MG63 (cell line): ENCODE measurements at places on chromosomes 6 and 20. TPM values are rescaled to one million over a fixed set of nuclear protein-coding genes. Genes with fewer than 3 reads are reported as not detected.

OR10C1 gene
- not detected in 2 replicates for total RNA-seq

CD40 gene
- not detected in 2 replicates for total RNA-seq

MDFI gene
- total RNA-seq, result not detected in 2 replicates

RIPOR3 gene
- 0.07 TPM in 1 of 2 replicates, not detected in the other for total RNA-seq

NT5E gene
- total RNA-seq, result 40.8 and 60.9 TPM in 2 replicates

CALHM6 gene
- total RNA-seq, result 0.16 and 1.7 TPM in 2 replicates

LAMA2 gene
- 6.7 and 8.5 TPM in 2 replicates for total RNA-seq

TMEM14C gene
- 273 and 374 TPM in 2 replicates for total RNA-seq

DNA sequence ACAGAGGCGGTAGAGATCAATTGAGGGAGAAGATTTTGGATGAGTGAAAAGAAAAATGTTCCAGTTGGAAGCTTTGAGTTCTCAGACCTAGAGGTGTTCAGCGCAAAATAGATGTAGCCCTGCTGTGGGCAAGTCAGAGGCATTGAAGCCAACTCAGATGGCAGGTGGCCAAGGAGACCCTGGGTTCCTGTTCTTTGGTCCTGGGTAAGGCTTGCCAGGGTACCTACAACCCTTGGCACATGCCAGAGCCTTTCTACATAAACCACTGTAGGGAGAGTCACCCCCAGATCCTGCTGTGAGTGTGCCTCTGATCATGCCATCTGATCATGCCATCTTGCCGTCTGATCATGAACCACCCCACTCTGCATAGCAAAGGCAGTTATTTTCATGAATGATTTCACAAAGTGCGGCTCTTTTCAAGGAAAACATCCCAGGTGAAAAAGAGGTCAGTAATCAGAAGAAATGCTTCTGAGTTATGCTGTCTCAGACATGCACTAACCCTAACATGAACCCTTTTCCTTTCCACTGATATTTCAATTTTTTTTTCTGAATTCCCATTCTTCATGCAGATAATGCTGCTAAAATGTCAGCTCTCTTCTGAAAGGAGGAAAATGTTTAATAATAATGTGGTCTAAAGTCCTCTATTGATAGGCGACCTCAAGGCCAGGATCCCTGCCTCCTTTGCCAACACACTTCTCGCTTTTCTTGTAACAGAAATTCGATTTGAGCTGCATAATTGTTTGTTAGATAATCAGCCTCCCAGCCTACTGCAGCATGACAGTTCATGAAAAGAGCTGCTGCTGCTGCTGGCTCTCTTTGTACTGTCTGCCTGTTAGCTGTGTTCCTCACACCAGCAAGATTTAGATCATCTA lies 153.6 kb downstream of the MTHFD1L start:
- no peak for DNase-seq

DNA sequence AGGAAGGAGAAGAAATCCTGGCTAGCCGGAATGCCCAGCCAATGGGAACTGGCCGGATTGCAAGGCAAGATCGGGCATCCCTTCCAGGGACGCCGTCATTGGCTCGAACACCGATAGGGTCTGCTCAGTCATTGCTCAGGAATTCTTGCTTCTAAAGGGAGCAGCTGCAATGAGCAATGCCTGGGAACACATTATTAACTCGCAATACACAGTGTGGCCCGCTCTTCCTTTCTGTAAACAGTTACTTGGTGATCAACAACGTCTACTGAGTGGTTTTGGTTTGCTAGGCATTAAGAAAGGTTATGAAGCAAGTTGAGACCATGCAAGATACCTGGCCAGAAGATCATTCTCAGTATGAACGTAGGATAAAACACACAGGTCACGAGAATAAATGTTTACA lies 165.4 kb upstream of the CITED2 start:
- peak; percentile 91 for DNase-seq

DNA sequence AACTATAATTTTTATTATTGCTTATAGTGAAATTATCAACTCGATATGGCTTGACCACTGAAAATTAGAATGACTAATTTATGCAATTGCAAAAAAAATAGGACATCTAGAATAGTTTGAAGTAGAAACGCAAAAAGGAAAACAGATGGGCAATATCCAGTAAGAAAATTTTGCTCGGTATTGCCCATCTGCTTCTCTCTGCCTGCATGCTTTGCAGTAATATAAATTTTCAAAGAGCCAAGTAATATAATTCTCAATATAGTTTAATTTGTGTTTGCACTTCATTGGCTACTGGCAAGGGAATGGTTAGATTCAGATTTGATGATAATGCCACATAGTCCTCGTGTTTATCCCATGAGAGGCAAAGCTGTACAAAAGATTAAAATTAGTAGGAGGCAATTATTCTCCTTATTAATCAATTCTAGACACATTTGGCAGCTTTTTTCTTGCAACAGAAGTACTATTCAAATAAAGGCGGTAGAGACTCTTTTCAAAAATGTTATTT lies 27.3 kb upstream of the LAMA2 start:
- DNase-seq, result no peak

- no peak for DNase-seq
Measured at GRCh38 chr20:21133404-21133803, 7.5 kb downstream of the KIZ start.

DNA sequence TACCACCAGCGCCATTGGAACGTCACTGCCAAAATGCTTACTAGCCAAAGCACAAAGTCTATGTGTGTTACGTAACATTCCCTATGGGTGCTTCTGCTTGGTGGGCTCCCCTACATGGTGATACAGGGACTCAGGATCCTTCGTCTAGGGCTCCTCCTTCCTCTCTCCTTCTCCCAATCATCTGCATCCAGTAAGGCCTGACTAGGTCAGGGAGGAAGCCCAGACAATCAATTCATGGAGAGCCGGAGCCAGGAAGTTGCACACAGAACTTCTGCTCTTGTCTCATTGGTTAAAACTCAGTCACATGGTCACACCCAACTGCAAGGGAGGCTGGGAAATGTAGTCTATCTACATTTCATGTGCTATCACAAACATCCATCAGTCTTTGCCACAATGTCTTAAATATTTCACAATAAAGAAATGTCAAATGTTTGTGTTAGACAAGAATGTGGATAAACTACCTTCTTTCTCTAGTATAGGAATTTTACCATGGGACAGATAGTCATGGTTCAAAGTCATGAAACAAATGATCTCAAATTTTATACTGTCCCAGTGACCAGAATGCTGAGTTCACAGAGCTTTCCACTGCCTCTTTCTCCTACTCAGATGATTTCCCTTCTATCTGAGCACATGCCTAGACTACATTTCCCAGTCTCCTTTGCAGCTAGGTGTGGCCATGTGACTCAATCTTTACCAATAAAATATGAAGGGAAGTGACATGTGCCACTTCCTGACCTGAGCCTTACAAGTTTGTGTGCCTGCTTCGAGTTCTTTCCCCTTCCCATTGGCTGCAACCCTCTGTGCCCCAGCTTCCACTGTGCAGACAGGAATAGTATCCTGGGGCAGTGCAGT lies 9.3 kb upstream of the KCNK15 start:
- DNase-seq, result peak; percentile 48

GRCh38 chr6:99348288-99349170 lies 945 bp downstream of the FAXC start:
- DNase-seq, result no peak

DNA sequence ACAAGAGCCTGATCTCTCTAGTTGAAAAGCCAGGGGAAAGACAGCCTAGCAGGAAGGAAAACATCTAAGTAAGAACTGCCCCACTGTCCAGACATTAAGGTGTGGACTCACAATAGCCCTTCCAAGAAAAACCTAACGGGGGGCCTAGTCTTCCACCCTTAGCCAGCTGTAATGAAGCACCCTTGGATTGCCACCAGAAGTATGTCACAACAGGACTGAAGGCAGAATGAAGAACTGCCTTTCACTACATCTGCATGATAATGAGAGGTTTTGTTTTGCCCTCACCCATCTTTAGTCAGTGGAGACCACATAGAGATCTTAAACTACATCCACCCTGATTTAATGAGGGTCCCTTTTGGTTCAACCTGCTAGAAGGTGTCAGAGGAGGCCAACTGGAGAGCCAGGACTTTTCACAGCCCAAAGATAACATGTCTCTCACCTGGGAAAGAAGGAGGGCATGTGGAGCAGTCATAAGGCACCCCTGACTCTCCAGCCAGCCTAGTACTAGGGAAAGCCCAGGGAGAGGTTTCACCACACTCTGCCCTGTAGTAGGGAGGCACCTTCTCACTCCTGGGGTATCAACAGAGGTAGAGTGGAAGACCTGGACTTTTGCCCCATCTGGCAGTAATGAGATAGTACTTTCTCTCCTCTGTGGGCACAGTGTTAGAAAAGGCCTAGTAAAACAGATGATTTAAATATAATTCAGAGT lies 1017.4 kb upstream of the MANEA start:
- DNase-seq, result no peak

GRCh38 chr20:58424218-58424969 lies 35.4 kb downstream of the VAPB start:
- no peak for DNase-seq

GRCh38 chr20:45347936-45348778 lies at the start of gene SDC4:
SDC4 (minus strand) TSS chr20:45348424; CDS start chr20:45348384, 40 bp downstream.
- DNase-seq, result peak; percentile 87

- DNase-seq, result no peak
Measured at GRCh38 chr20:56323656-56324055, 35.1 kb upstream of the FAM210B start.

DNA sequence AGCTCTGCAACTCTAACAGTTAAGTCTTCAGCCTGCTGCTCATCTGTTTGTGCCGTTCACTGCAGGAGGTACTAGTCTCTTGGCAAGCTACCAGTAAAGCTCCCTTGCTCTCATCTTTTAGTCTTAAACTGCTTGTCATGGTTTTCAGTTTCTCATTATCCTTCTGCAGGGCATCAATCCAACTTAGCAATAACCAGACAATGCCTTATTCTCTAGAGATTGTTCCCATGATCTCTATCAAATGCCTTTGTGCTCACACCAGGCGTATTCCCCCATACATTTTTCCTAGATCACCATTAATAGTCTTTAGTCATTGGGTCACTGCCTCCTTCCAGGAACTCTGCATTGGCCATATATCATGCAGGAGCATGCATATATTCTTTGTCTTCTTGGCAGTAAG lies 171.3 kb downstream of the GRM1 start:
- DNase-seq, result peak; percentile 26

GRCh38 chr6:17729223-17730077 lies 22.7 kb upstream of the NUP153 start:
- DNase-seq, result no peak

- DNase-seq, result no peak
Measured at GRCh38 chr6:7555671-7556070, 14.2 kb downstream of the DSP start.

- DNase-seq, result peak; percentile 49
Measured at GRCh38 chr6:10395171-10395703, 19.6 kb downstream of the TFAP2A start.

GRCh38 chr6:2718334-2719092 lies 32.2 kb downstream of the MYLK4 start:
- DNase-seq, result no peak

- peak; percentile 16 for DNase-seq
Measured at GRCh38 chr6:26155061-26155930, 68.1 kb downstream of the HFE start.

GRCh38 chr6:136607932-136608772 lies 57.9 kb upstream of the MAP7 start:
- peak; percentile 47 for DNase-seq

DNA sequence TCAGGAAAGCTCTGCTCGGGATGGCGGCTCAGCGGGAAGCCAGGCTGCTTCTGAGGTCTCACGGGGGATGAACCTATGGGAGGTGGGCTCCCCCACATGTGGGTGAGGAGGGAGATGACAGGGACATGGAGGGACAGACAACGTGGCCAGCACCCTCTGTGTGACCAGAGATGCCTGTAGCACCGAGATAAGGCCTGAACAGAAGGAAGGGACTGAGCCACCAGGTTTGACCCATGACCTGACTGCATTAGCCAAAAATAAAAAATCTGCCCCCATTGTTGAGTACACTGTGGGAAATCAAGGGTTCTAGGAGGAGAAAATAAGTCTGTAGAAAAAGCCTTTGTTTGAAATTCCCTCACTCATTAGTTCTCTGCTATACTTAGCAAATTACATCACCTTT lies 105.7 kb downstream of the RNASET2 start:
- no peak for DNase-seq

DNA sequence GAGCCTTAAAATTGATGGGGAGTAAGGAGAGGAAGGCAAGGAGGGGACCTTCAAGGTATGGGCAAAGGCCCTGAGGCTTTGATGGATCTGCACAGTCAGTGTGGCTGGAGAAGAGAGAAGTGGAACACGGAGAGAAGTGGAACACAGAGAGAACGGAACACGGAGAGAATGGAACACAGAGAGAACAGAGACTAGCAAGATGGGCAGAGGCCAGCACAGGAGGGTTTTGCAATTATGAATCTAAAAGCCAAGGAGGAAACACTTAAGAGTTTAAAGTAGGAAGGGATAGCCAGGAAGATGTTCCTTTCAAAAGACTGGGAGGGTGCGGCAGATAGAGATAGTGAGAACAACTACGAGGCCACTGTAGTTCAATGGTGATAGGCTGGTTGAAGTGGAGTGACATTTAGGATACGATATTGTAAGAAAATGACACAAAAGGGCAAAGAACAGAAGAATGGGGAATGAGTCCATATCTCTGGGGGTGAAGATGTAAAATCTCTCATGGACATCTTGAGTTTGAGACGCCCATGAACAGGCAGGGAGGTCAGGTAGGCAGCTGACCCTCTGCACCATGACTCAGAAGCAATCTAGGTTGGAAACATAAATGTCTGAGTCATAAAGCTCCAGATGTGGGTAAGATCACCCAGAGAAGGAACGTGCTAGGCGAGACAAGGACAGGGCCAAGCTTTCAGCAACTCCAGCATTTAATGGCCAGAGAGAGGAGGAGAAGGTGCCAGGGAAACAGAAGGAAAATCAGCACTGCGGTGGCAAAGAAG lies 25.4 kb downstream of the ZMYND8 start:
- DNase-seq, result peak; percentile 84

DNA sequence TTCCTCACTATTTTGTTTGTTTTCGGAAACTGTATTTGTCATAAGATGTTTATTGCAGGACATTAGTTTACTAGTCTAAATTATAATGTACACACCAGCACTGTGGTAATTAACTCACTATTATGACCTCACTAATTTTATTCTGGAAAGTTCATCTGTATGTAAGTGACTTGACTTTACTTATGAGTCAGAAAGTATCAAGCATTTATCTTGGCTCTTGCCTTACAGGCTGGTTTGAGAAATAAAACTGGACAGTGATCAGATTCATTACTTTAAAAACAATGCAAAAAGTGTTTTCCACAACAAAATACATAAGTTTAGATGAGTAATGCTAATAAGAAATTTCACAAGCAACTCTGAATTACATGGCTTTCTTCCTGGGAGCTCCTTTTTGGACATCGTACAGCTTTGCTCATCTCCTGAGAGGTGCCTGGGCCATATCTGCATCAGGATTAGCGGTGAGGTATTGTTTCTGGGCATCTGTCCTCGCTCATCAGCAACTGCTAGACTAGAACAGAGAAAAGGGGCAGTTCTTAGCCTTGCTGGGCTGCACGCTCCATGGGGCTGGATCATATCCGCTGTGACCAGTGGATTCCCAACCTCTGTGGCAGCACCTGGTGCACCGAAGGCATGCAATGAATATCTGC lies 179.8 kb downstream of the SOD2 start:
- DNase-seq, result peak; percentile 33

DNA sequence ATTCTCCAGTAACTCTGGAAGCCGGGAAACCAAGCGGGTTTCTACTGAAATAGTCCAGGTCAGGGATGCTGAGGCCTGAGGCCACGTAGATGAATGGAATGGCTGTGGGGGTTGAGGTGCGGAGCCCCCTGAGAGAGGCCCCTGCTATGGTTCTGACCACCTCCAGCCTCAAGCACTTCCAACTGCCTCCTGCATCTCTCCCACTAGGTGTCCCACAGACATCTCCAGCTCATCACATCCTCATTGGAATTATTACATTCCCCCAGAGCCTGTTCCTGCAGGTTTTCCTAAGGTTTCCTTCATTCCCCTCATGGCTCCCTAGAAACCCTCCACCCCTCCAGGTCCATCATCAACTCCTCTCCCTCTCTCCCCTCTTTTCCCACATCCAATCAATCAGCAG lies 48.7 kb downstream of the UNC5CL start:
- DNase-seq, result no peak
